ENCODE measurements at places on chromosomes 4 and X. TPM values are rescaled to one million over a fixed set of nuclear protein-coding genes. Genes with fewer than 3 reads are reported as not detected.

Gene MORF4L2
- 166 TPM for total RNA-seq

Gene RBMXL3
- total RNA-seq, result not detected

Gene RTL9
- total RNA-seq, result not detected

Gene MAGEA2
- not detected for total RNA-seq

Gene CT45A3
- total RNA-seq, result not detected

Gene UCP1
- not detected for total RNA-seq

Gene STPG2
- 0.20 TPM for total RNA-seq

Gene FGFR3
- 150 TPM for total RNA-seq

Gene SLC9B2
- total RNA-seq, result 6.1 TPM

Gene RAB39B
- total RNA-seq, result not detected

Gene FRG1
- 29.8 TPM for total RNA-seq

Gene STK32B
- total RNA-seq, result 0.28 TPM

Gene CACNA1F
- total RNA-seq, result 0.28 TPM

Gene MBNL3
- total RNA-seq, result 27.8 TPM

Gene KIAA1210
- not detected for total RNA-seq

Gene VGLL1
- 0.36 TPM for total RNA-seq

Gene ARHGAP6
- total RNA-seq, result 0.56 TPM

Gene SUPT20HL1
- not detected for total RNA-seq

Gene NXF2
- total RNA-seq, result not detected

Gene FAM236B
- not detected for total RNA-seq

Gene GNRHR
- total RNA-seq, result 0.56 TPM

Gene DMP1
- total RNA-seq, result not detected

Gene ETDA
- total RNA-seq, result not detected

Gene AKAP14
- total RNA-seq, result not detected

Gene CLDN22
- total RNA-seq, result 0.16 TPM

Gene SPARCL1
- 31.0 TPM for total RNA-seq

Gene WAS
- 1.2 TPM for total RNA-seq

Gene DTHD1
- total RNA-seq, result 0.08 TPM

Gene DIPK2B
- 2.9 TPM for total RNA-seq

Gene VCX3A
- total RNA-seq, result not detected

Gene MAB21L2
- total RNA-seq, result not detected

Gene TAF7L
- total RNA-seq, result 0.12 TPM

Gene CTAG2
- not detected for total RNA-seq
